ENCODE measurements at places on chromosomes 4 and X.
A peak's percentile ranks its signal among the peaks of the same experiment; 100 is the strongest.

DNA sequence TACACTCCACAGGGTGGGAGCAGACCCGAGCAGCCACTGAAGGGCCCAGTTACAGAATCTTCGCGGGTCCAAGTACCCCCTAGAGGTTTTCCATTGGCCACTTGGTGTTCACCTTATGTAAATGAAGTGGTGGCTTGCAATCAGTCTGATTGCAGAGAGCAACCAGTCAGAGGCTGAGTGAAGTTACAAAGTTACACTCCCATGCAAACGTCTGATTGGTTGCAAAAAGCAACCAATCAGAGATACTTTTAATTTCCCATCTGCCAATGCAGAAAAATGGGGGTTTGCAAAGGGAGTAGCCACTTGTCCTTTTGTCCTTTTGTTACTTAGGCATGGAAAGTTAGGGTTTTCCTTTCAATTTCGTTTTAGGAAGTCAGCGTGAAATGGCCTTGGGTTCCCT, 27.0 kb upstream of the NKAP start:
- no peak for DNase-seq

- DNase-seq, result no peak
Measured at GRCh38 chr4:82216219-82216618, 157.6 kb downstream of the HNRNPD start.

GRCh38 chr4:186717556-186717955, 6.1 kb downstream of the FAT1 start:
- no peak for DNase-seq

DNA sequence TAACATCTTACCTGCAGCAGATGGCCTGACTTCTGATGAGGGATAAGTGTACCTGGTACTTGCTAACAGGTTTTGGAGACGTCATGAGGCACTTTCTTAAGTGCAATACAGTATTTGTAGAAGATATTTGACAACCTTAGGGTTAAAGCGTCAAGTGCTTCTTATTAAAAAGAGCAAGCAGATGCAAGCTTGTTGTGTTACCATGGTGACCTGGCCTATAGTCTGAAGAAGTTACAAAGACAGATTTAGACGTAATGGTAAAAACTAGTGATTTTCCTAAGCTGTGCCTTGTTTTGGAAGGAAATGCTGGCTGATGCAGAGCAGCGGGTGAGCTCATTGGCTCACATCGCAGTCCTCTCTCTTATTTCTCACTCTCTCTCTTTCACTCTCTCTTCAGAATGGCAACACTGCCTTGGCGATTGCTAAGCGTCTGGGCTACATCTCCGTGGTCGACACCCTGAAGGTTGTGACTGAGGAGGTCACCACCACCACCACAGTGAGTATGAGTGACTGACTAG, 243.6 kb downstream of the ANK2 start:
- no peak for DNase-seq

- peak; percentile 51 for DNase-seq
Measured at GRCh38 chrX:106898462-106898861, 4.7 kb downstream of the RIPPLY1 start.

DNA sequence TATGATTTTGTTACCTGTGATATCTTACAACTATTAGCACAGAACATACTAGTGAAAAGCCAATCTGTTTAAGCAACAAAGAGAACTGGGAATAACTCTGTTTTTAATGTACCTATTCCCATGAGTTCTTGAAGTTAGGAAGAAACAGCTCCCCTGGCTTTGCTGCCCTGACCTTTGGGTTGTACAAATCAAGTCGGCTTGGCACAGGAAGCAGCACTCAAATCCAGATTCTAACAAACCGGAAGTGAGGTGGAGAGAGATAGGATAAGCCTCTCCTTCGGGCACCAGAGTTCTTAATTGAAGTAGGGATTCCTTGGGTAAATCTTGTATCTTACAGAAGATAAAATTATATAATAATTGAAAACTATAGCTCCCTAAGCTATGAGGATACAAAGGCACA, 144.8 kb upstream of the CPEB2 start:
- no peak for DNase-seq

GRCh38 chr4:8422327-8422726, 18.2 kb downstream of the ACOX3 start:
- DNase-seq, result no peak

GRCh38 chr4:41505161-41505661, 32.7 kb upstream of the LIMCH1 start:
- DNase-seq, result no peak

DNA sequence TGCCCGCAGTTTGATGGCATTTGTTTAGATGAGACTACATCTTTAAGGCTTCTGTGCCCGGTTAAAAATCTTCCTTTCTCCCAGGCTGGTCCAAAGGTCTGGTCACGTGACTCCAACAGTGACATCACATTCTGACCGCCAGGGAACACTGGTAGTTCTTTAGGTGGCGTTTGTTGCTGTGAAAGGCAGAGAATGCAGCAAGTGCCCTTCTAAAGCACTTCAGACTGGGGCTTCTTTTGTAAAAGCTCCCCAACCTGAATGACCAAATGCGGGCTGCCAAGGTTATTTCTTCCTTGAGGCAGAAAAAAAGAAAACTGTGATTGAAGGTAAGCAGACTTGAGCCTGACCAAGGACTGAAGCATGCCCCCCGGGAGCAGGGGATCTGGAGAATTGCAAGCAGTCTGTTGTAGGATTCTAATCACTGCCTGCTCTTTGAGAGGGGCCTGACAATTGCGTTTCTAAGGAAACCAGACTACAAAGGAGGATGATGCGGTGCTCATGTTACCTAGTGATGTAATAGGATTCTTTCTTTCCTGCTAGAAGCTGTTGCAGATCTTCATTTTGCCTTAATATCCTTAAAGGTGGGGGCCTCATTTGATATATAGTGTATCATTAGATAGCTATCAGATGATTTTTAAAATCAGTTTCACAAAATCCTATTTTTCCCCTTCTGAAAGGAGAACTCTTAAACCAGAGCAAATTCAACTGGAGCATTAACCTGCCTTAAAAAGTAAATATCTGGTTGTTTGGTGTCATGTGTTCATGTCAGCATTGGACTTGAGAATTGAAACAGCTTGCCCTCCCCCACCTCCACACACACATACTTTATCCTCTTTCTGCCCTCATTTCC, 133.1 kb downstream of the AKAP4 start:
- DNase-seq, result no peak

DNA sequence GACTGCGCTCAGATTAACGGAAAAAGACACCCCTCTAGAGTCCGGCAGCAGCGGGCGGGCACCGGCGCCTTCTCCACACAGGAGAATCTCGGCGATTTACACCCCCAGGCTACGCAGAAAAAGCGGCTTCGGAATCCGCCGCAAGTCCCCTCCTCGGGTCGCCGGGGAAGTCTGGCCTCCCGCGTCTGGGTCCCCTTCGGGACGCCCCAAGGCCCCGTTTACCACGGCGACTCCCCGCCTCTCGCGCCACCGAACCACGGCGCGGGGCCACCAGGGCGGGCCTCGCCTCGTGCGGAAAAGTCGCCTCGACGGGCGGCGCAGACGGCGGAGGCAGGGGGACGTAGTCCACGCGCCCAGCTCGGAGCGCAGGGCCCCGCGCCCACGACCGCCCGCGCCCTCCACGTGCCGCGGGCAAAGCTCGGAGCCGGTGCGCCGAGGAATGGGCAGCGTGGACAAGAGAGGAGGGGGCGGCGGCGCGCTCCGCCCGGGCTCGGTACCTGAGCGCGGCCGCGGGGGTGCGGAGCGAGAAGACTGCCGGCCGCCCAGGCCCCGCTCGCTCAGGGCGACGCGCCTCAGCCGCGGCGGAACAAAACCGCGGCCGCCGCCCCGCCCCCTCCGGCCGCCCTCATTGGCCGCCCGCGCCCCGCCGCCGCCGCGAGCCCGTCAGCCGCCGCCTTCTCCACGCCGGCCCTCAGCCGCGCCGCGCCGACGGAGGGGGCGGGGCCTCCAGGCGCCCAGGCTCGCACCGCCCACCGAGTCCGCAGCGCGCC, at the start of gene FAM53A:
TSS of gene FAM53A (minus strand) at position 578 of the 770 bp plus-strand sequence. CDS start 15,572 bp downstream, outside the sequence.
- peak; percentile 93 for DNase-seq

DNA sequence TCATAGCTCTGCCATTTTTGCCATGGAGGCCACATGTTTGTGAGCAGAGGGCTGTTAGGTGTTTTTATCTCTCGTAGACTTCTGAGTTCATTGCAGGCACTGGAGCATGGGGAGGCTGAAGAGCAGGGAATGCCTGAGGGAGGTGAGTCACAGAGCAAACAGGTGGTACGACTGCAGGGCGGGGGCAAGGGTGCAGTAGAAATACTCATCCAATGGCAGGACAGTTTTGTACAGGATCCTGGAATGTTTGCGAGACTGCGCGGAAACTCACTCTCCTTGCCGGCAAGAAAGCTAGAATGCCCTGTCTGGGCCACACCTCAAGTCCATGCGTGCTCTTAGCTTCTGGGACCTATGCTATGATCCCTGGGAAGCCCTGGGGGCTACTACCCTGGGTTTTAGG, 20.0 kb upstream of the VCX2 start:
- no peak for DNase-seq

DNA sequence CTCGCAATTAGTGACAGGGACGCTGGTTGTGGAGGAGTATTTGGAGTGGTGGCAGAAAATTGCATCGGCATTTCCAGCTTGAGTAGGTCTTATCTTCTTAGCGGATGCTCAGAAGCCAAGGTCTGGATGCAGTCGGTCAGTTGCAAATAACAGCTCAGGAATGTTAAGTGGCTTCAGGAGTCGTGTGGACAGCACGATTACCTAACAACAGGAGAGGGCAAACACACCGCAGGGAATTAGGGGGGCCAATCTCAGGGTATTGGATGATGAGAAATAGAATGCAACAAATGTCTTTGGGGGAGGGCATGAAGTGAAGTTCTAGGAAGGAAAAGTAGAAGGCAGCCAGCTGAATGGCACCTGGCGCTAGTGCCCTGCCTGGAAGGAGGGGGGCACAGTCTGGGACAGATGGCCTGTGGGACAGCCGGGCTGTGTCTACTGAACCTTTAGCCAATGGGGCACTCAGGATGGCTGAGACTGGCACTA, 11.8 kb downstream of the RASL11B start:
- DNase-seq, result no peak

- no peak for DNase-seq
Measured at GRCh38 chrX:48491809-48492208, 15.8 kb downstream of the FTSJ1 start.

DNA sequence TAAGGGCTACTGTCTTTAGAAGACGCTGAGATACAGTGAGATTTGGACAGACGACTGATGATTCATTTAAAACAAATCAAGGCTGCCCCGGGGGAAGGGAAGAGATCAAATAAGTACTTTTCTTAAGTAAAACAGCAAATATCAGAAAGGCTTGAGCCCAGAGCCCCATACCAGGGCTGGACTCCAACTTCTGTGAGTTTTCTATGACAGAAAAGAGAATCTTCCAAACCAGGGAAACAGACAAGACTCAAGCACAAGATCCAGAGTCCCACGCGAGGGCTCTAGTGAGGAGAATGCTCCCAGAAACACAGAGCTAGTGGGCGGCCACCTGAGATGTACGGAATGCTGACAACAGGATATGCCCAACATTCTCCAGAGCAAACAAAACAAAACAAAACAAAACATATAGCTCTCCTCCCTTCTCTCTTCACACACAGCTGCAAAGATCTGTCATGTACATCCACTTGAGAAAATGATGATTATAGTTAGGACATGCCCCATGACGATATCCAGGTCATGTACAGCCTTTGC, 13.1 kb downstream of the ACSL1 start:
- no peak for DNase-seq

DNA sequence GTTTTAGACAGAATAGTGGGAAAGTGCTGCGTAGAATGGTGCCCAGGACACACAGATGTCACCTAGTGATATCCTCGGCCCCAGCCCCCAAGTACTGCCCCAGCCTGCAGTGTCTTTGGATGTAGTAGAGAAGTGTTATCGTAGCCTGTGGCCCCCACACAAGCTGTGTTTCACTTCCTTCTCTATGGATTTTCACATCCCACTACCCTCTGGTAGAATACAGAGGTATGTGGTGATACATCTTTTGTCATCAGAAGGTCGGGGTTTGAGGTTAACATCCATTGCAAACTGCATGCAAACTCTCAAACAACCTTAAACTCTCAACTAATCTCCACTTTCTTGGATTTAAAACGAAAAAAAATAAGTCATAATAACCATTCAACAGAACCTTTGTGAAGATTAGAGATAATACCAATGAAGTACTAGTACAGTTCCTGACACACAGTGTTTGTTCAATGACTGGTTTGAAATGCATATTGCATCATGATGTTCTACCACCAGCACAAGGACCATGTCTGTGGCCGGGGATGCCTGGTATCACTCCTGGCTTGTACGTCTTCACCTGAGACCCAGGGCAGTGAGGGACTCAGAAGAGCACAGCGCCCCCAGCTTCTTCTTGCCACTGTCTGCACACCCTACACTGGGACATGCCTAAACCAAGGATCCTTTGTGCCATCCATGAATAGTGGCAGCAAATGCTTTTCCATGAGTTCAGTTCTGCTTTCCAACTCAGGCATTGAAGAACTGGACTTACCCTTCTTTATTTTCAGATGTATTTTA, 267.3 kb downstream of the DCTD start:
- DNase-seq, result no peak

- no peak for DNase-seq
Measured at GRCh38 chrX:136322064-136322463, 21.3 kb downstream of the ADGRG4 start.

DNA sequence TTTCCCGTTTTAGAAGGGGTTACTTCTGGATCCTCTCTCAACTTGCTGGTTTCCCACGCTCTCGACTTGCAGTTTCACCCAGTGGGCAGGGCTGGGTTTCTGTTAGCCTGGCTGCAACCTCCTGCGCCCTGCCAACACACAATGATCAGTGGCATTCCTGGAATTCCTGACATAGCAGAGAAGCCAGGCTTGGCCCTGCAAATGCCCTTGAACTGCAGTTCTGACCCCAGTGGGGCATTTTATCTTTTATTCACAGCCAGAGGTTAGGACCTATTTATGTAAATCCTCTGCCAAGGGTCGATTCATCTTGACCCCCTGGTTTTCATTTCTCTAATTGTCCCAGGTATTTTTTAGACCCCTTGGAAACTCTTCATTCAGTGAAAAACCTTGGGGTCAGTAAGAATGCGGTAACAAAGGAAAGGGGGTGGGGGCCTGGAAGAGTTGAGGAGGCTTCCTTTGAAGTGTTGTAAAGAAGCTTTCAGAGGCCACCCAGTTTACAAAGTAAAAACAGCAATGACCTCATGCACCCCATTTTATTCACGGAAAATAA, 217.6 kb downstream of the ZNF674 start:
- DNase-seq, result no peak

DNA sequence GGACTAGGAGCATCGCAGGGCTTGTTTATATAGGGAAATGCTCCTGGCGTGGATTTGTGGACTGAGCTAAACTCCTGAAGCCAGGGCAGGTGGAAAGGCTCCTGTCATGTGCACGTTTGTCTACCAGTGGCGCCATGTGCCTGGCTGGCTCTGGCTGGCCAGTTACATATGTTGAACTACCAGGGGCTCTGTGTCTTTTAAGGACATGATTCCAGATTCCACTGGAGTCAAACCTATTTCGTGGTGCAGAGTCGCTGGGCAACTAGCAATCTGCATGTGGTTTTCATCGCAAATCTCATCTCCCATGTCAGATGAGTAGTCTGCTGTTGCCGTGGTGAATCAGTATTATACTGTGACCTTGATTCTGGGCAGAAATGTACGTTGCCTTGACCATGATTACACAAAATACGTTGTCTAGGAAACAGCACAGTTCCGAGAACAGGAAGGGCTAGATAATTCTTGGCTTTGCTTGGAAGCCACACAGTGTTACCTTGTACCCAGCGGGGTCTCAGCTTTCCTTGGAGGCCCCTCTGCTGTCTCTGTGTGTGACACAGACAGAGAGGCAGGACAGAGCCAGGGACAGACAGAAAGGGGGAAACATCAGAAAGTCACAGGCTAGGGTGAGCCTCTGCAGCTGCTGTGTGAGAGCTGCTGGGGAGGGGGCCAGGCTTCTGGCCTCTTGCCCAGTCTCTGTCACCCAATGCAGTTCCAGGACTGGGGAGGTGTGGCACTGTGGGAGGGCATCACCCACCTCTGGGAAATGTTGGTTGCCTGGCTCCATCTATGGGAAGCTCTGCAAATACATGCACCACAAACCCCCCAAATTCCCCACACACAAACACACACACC, 19.2 kb downstream of the PNMA6E start:
- peak; percentile 16 for DNase-seq

Data from CD4-positive, alpha-beta T cell treated with Interleukin-10 for 1 hour (primary cell).